ENCODE measurements at places on chromosomes 13 and 19. TPM values are rescaled to one million over a fixed set of nuclear protein-coding genes. Genes with fewer than 3 reads are reported as not detected.

GRCh38 chr13:113526466-113527220 is 36.1 kb upstream of the DCUN1D2 start:
- no peak for DNase-seq

- DNase-seq, result no peak
Measured at GRCh38 chr13:36919833-36920615, at the start of gene SMAD9. TSS of gene SMAD9 (minus strand) at chr13:36920238. CDS start at chr13:36879689, 40,549 bp downstream.

GRCh38 chr13:51767100-51767499 is 36.9 kb downstream of the DHRS12 start:
- DNase-seq, result no peak

DNA sequence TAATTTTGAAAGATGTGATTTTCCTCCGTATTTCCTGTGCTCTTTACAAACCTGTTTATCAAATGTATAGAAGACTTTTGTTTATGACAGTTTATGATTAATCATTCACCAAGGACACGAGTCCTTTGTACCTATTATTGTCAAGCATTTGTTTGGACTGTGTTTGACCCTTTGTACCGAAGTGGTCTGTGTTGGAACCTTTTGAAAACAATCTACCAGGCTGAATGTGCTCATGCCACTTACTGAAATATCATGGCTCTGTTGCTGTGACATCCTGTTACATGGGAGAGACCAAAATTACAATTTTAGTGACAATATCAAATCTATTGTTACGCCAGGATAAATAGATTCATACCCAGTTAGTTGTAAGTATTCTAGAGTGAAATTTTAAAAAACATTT is 193.6 kb downstream of the IRS2 start:
- no peak for DNase-seq

GRCh38 chr13:74074723-74075122 is 59.5 kb downstream of the KLF12 start:
- DNase-seq, result no peak

GRCh38 chr19:29259153-29259552 is 46.2 kb upstream of the UQCRFS1 start:
- no peak for DNase-seq

PSG2 gene
- not detected for polyA plus RNA-seq

DNA sequence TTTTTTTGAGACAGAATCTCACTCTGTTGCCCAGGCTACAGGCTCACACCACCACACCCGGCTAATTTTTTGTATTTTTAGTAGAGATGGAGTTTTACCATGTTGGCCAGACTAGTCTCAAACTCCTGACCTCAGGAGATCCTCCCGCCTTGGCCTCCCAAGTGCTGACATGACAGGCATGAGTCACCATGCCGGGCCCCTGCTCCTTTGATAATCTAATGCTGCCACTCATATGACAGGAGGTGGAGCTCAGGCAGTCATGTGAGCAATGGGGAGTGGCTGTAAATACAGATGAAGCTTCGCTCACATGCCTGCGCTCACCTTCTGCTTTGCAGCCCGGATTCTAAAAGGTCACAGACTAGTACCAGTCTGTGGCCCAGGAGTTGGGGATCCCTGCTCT is 25.1 kb downstream of the ARHGEF18 start:
- DNase-seq, result no peak

IGSF23 gene
- not detected for polyA plus RNA-seq

- no peak for DNase-seq
Measured at GRCh38 chr19:18929311-18929710, 9.8 kb downstream of the DDX49 start.

DNA sequence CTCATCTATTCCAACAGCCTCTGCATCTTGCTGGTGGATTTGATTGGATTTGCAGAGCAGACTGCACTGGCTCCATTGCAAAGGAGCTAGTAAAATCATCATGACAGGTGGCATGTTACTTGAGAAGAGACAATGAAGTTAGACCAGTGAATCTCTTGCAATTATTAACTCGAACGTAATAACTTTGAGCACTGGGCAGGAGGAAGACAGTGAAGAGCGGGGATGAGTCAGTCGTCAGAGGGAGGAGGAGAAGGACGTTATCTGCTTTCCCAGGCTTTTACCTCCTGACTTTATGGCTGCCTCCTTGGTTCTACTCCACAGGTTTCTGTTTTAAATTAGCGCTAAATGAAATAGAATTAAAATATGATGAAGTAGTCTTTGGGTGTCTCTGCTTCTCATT is 257.8 kb upstream of the IPO5 start:
- DNase-seq, result no peak

SHISA7 gene
- not detected for polyA plus RNA-seq

PTH2 gene
- not detected for polyA plus RNA-seq

ZNF93 gene
- polyA plus RNA-seq, result 5.3 TPM

CRB3 gene
- 0.39 TPM for polyA plus RNA-seq

CEACAM6 gene
- not detected for polyA plus RNA-seq

DNA sequence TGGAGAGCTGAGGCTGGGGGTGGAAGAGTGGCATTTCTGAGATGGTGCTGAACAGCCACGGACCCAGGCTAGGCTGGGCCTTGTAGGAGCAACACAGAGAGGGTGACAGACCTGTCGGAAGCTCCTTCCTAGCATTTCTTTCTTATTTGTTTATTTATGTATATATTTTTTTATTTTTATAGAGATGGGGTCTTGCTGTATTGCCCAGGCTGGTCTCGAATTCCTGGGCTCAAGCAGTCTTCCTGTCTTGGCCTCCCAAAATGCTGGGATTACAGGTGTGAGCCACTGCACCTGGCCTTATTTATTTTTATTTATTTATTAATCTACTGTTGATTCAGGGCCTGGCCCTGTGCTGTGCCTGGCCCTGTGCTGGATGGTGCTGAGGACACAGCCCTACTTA is 6.5 kb downstream of the CIC start:
- no peak for DNase-seq

- no peak for DNase-seq
Measured at GRCh38 chr13:23960566-23961156, 63.4 kb upstream of the C1QTNF9B start.

- DNase-seq, result peak; percentile 0
Measured at GRCh38 chr13:41315443-41316047, 4.5 kb downstream of the NAA16 start.

- DNase-seq, result no peak
Measured at GRCh38 chr19:52473655-52474350, 20.4 kb downstream of the ZNF578 start.

DNA sequence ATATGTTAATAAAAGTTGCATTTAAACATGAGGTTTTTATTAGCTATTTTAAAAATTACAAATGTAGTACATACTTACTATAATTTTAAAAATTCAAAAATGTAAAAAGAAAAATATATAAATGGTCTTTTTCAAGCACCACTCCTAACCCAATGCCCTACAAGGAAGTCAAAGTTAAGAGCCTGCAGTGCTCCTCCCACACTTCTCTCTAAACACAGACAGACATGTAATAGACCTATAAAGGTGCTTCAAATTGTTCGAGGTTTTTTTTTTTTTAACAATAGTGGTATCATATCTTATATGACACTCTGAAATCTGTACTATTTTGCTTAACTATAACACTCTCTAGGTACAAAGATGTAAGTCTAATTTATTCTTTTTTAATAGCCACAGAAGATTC is 25.4 kb downstream of the VWA8 start:
- no peak for DNase-seq

GRCh38 chr19:43957891-43958290 is 6.9 kb downstream of the ZNF221 start:
- DNase-seq, result no peak

GRCh38 chr13:104043184-104043583 is 977.0 kb upstream of the SLC10A2 start:
- no peak for DNase-seq

ACP7 gene
- polyA plus RNA-seq, result not detected

- no peak for DNase-seq
Measured at GRCh38 chr19:38196245-38196837, 27.7 kb downstream of the DPF1 start.

OR4F17 gene
- not detected for polyA plus RNA-seq

- no peak for DNase-seq
Measured at GRCh38 chr13:108266321-108266990, 3.1 kb upstream of the TNFSF13B start.

DNA sequence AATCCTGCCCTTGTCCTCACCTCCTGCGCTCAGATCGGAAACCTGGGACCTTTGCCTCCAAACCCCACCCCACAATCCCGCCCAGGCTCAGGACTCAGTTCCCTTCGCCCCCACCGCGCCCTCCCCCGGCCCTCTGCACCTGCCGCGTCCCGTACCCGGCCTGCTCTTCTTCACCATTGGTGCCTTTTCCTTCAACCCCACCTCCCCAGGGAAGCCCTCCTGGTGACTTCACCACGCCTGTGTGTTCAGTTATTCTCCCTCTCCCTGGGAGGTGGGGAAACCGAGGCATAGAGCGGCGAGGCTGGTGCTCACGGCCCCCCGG is 19.3 kb upstream of the TCF3 start:
- DNase-seq, result no peak

GRCh38 chr19:33667881-33668280 is 46.1 kb downstream of the CHST8 start:
- no peak for DNase-seq

DNA sequence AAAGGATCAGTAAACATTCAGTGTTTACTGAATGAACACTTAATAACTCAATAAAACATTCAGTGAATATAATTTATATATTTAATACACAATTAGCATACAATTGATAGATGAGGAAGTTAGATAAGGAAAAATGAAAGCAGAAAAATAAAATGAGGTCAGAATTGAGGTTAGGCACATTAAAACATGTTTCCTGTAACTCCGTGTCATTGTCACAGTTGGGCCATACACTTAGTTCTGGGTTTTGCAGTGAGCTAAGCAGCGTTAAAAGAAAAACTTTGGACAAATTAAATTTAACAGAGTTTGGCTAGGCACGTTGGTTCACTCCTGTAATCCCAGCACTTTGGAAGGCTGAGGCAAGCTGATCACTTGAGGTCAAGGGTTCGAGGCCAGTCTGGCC is 71.4 kb downstream of the MIPEP start:
- peak; percentile 10 for DNase-seq

DNA sequence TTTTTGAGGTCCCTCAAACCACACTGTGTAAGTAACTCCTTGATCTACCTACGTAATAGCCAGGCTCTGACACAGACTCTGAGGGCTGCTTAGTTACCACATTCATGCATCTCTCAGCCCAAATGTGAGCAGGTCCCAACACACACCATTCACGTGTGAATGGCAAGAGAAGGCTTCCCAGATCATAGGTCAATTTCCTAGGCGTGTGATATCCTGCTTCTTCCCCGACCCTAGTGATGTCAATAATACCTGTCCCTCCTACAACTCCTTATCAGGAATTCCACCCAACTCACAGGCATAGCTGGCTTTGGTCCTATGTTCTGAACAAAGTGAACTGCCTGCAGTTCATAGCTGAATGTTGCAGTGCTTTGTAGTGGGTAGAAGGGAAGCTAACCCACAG is 334.5 kb downstream of the RFC3 start:
- no peak for DNase-seq

UHRF1 gene
- polyA plus RNA-seq, result 5.1 TPM

TNFAIP8L1 gene
- 5.2 TPM for polyA plus RNA-seq

GRCh38 chr13:60435762-60436374 is 38.8 kb downstream of the TDRD3 start:
- DNase-seq, result peak; percentile 16

DNA sequence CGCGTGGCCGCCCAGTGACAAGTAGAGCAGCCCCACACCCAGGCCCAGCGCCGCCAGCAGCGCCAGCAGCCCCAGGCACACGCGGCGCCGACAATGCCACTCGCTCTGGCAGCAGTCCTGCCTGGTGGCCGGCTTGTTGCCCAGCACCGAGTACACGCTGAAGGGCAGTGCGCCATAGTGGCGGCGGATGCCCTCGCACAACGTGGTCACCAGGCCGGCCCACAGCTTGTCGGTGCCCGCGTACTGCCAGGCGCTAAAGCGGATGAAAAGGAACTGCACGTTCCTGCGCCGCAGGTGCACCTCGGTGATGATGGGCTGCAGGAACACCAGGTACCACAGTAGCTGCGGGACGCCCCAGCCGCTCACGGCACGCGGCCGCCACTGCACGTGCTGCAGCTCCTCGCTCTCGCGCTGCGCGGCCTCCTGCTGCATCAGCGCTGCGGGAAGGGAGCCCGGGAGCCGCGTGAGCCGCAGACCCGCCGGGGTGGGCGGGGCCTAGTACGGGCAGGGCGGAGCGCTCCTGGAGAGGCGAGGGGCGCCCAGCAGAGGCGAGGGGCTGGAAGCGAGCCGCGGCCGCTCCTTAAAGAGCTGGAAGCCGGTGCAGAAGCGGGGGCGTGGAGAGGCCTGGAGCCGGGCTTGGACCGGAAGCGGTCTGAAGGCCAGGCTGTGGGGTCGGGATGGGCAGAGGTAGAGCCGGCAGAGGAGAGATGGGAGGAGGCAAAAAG is 7.3 kb downstream of the NKPD1 start:
- peak; percentile 22 for DNase-seq

DNA sequence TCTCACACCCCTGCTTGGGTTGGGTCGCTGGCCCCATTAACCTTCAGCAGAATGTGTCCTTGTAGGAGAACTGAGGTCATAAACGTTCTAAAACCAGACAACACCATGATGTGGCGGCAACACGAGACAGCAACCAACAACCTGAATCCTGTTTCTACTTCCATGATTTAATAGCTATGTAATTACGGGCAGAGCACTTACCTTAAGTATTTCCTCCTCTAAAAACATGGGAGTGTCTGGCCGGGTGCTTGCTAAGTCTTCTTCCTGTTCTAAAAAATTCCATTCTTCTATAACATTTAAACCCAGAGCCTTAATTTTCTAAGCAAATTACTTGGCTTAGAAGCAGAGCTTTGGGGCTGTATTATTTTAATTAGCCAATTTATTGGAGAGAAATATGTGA is 33.5 kb upstream of the IRS2 start:
- no peak for DNase-seq

DNA sequence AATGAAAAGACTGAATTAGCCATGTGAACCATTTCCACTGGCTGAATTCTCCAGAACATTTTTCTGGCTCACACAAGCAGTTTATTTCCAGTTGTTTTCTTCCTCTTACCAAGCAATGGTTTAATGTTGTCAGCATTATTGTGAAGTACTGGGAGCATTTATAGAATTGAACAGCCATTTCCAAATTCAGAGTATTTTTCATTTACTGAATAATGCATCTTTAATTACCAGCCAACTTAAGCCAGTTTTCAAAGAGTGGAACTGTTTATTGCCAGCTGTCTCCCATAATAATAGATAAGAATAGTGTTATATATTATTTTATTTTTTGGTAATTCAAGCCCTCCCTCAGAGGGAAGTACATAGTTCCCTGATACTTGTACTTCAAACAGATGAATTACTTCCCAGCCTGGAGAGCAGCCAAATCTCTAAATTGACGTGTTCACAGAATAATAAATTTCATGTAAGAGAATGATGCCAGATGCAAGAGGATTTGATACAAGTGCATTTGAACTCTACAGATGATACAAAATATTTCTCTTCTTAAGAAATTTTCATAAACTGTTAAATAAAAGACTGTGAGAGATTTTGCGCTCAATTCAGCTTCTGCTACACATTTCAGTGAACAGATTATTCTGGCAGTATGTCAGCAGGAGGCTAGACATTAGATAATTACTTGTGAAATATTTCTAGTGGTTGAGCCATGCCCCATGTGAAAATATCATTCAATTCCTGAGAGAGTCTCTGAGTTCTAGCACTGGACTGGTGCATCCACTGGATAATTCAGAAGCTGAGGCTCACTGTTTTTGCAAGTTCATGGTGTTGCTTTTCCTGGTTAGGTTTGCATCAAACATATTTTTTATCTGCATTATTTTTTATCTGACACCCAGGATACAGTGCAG is 315.9 kb downstream of the SLC7A1 start:
- no peak for DNase-seq

Measured in immature natural killer cell (primary cell).